Mesenteric fat pad (tissue), 1 donor: ENCODE measurements at places on chromosomes 11 and 22.

GRCh38 chr22:31838917-31839316 is 85.1 kb downstream of the DEPDC5 start:
- DNase-seq, result no peak

GRCh38 chr11:66084821-66085475 is 14.9 kb downstream of the PACS1 start:
- DNase-seq, result no peak

GRCh38 chr11:868394-868793 is 25.7 kb downstream of the TSPAN4 start:
- no peak for DNase-seq

DNA sequence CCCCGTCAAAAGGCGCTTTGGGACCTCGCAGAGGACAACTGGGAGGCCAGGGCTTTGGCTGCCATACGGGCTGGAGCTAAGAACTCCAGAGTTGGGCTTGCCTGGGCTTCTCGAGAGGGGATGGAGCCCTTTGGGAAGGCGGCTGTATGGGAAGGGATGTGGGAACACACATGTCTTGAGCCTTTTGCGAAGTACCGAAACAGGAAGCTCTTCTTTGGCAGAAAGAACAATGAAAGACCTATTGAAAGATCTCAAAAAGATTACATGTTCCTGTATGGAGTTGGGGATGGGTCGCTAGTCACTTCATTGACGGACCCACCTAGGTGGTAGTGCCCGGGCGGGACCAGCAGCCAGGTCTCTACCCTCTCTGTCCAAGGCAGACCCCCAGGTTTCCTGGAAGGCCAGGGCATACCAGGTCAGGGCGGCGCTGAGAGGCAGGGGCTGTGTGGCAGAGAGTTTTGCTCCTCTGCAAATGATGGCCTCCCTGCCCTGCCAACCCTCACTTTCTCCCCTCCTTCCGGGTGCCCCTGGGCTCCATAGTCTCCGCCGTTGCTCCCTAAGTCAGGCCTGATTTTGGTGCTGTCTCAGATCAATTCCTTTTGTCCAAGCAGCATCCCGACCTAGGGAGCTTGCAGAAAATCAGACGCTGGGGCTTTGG is 1.0 kb downstream of the ST14 start:
- DNase-seq, result no peak

- no peak for DNase-seq
These were observed 79.5 kb downstream of the HORMAD2 start for GRCh38 chr22:30159561-30160353.

DNA sequence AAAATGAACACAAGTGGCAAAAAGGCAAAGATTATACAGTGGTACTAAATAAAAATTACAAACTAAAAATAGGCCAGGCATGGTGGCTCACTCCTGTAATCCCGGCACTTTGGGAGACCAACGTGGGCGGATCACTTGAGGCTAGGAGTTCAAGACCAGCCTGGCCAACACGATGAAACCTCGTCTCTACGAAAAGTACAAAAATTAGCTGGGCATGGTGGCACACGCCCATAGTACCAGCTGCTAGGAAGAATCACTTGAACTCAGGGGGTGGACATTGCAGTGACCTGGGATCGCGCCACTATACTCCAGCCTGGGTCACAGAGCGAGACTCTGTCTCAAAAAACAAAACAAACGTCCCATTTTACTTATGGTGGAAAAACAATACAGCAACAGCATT is 24.5 kb downstream of the ZNF280B start:
- no peak for DNase-seq

DNA sequence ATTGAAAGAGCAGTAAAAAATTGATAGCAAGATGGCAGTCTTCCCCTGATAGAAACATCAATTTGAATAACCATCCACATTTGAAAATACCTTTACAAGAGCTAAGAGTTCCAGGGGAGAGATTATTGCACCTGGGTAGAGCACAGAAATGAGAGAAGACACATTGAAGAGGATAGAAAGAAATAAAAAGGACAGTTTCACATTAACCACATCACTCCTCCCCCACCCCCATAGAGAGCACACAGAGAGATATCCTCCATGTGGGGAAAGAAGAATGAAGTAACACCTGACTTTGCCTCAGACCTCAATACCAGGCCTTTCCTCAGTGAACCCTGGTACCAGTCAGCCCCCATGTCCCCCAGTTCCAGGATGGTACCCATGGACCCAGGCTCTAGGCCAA is 486.7 kb downstream of the FAM181B start:
- DNase-seq, result no peak

DNA sequence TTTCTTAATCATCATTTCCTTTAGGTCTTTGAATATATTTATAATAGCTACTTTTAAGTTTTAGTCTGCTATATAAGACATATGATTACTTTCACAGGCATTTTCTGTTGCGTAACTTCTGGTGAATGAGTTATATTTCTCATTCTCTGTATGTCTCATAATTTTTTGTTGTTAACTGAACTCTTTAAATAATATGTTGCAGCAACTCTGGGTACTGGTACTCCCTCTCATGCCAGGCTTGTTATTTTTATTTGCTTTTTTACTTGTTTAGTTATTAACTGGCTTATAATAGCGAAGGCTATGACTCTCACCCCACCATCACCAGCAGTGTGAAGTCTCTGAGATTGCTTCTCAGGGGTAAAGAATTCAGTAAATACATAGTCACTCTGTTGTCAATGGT is 524.2 kb upstream of the CHORDC1 start:
- no peak for DNase-seq

DNA sequence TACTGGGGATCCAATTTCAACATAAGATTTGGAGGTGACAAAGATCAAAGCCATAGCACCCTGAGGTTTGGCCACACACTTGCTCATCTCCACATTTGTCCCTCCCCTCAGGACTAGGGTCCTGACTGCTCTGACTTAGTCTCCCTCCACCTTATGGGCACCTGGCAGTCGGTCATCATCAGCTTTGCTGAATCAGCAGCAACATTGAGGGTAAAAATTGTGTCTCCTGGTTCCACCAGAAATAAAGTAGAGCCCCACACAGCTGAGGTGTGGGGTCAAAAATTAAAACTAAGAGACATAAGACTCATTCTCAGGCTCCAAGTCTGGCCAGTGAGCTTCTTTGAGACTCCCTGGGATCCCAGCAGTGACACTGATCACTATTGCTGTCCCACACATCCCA is 56.2 kb downstream of the GGTLC2 start:
- DNase-seq, result peak; percentile 16

DNA sequence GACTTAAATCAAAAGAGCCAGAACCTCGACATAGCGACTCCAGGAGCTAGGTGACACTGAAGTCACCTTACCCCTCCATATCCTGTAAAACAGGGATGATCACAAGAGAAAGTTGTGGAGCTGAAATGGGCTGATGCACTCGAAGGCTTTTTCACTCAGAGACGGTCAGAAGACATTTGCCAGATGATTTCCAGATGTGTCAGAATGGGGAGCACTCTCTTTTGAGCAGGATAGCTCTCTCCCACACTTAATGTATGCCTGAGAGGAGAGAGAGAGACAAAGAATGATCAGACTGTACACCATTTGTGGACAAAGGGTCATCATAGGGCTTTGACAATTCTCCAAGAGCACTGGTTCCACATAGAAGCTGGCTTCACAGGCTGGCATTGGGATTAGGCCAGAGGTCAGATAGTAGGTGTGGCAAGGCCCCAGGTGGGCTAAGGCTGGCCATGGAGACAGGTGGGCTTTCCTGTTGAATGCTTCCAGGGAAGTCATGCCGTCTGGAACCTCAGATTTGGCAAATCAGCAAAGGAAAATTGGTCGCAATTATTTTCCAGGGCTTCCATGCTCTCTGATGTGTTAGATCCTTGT is 42.3 kb upstream of the ETS1 start:
- DNase-seq, result no peak

- no peak for DNase-seq
These were observed 1164.7 kb downstream of the LRRC4C start for GRCh38 chr11:40294741-40295140.

DNA sequence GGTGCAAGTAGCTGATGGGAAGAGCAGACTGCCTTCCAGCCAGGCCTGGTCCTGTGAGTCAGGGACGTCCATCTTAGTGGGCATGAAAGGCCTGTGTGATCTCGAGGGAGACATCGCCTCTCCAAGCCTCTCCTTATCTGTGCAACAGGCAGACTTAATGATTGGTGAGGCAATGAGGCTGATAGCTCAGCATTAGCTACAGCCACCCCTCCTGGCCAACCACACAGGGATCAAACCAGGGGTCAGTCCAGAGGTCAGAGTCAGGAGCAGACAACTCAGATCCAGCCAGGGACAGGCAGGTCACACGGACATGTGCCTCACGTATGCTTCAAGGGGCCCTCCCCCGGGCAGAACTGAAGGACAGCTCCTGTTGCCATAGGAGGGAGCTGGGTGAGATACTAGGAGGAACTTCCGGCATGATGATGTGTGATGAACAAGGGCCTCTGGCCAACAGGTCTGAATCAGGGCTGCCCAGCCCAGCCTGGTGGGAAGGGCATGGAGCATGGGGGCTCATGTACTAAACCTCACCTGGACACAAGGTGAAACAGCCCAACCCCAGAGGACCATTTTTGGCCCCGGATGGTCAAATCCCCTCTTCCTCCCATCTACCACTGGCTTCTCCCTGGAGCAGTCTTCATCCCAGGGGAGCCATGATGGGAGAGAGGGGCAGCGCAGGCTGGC is 2.8 kb upstream of the APOC3 start:
- no peak for DNase-seq

DNA sequence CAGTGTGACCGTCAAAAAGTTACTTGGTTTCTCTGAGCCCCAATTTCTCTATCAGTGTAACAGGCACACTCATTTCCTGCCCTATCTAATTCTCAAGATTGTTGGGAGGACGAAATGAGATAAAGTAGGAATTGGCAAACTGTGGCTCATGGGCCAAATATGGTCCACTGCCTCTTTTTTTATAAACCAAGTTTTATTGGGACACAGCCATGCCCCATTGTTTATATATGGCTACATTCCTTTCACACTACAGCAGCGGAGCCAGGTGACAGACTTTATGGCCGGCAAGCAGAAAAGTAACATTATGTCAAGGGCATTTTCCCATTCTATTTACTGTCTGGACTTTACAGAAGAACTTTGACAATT is 116.7 kb upstream of the TIMP3 start:
- no peak for DNase-seq

GRCh38 chr11:44257338-44258189 is 52.4 kb downstream of the ALX4 start:
- no peak for DNase-seq

DNA sequence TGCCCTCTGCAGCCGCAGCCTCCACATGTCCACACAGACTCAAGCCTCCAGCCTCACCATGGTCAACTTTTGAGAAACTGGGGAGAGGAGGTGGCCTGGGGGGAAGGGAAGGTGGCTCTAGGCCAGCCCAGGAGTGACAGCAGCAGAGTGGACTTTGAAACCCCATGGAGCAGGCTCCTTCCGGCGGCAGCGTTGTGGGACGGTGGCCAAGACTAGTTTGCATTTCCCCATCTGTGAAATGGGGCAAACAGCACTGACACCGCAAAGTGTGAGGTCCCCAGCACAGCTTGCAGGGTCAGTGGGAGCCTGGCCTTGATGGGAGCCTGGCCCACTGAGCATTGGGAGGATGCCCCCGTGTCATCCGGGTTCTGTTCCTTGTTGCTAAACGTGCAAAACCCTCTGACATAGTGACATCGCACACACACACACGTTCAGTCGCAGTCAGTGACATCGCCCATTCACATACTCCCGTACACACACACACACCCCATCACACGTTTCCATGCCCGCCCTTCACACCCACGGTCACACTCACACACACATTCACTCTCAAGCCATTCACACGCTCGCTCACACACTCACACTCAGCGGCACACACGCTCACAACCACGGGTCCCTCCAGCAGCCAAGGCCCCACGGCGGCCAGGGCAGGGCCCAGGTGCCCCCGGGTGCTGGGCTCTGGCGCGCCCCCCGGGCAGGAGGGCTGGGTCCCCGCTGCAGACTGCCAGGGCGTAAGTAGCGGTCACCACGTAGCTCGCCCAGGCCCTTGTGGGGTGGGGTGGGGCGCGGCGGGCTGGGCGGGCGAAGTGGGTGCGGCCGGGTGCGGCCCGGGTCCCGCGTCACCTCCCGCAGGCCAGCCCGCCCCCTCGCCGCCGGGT is 585 bp downstream of the CYB5R3 start:
- DNase-seq, result no peak
